Left renal pelvis (tissue), 4 donors: ENCODE measurements at places on chromosomes 3 and 15.

- DNase-seq: no peak
Measured at GRCh38 chr15:61908241-61908640, 152.0 kb downstream of the VPS13C start.

GRCh38 chr3:29554566-29554965 is 273.7 kb downstream of the RBMS3 start:
- DNase-seq: no peak

GRCh38 chr3:178201714-178202113 is 334.5 kb upstream of the KCNMB2 start:
- no peak for DNase-seq

- DNase-seq: no peak
Measured at GRCh38 chr15:29913528-29914135, 91.4 kb upstream of the TJP1 start.

GRCh38 chr3:28243424-28244106 is 2.1 kb downstream of the CMC1 start:
- no peak for DNase-seq

GRCh38 chr3:15892311-15893227 is 94.8 kb upstream of the ANKRD28 start:
- no peak for DNase-seq

DNA sequence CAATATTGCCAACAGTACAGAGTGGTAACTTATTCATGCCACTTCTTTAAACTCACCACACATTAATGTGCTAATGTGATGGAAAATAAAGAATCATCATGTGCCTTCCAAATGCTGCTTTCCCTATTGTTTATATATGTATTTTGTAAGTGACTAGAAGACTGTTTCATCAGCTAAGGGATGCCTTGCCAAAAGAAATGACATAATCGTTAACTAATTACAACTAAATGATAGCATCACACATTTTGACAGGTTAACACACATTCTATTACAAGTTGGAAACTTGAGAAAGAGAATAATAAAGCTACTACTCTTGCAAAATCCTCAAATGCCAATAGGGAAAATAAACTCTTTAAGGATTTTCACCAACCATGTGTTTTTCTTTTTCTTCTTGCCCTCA is 329.9 kb upstream of the AGTR1 start:
- DNase-seq: no peak

DNA sequence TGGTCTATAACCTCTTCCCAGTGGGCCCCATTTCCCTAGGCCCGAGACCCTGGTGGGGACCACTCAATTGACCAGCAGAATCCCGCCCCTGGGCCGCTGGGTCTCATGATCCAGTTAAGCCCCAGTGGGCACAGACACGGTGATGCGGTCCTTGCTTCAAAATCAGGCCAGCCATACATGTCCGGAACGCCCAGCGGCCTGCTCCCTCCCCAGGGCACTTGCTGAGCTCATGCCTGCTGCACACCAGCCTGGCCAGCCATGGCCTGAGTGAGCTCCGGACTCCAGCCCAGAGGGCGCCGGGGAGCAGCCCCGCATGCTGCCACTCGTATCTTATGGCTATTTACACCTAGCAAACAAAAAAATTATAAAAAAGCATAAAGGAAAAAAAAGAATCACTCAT is 34.4 kb upstream of the IQSEC1 start:
- DNase-seq: no peak
